ENCODE measurements at places on chromosomes 4 and X.

- no peak for DNase-seq
Observed at GRCh38 chr4:146577111-146577510, 55.4 kb upstream of the SLC10A7 start.

DNA sequence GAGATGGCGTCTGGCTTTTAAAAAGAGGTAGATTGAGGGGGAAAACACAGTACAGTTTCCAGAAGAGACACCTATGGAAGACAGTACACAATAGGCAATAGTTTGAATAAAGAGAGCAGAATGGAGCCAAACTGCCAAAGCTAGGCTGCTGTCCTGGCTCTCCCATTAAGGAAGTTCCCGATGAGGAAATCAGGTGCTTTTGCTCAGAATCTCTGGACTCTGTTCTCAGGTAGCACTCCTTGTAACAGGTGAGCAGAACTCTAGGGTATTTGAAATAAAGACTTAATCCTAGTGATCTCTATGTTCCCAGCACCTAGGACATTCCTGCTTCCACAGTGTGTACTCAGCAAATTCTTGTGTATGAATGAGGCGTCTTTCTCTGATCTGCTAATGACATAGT, 1.6 kb downstream of the EGF start:
- DNase-seq = no peak

DNA sequence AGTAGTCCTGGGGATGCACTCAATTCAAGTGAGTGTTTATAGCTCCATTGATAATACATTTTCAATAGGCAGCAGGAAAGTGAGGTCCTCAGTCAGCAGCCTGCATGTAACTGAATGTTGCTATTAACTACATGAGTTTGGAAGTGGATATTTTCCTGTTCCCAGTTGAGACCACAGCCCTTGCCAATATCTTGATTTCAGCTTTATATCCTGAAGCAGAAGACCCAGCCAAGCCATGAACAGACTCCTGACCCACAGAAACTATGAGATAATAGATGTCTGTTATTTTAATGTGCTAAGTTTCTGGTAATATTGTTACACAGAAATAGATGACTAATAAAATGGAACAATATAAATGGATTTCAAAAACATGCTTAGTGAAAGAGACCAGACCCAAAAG, 63.7 kb downstream of the VSIG4 start:
- DNase-seq = no peak

- no peak for DNase-seq
Observed at GRCh38 chrX:20383477-20383876, 116.8 kb upstream of the RPS6KA3 start.

GRCh38 chr4:13860126-13860525, 232.6 kb upstream of the BOD1L1 start:
- DNase-seq = no peak

- no peak for DNase-seq
Observed at GRCh38 chr4:94152466-94152865, 55.2 kb upstream of the SMARCAD1 start.

DNA sequence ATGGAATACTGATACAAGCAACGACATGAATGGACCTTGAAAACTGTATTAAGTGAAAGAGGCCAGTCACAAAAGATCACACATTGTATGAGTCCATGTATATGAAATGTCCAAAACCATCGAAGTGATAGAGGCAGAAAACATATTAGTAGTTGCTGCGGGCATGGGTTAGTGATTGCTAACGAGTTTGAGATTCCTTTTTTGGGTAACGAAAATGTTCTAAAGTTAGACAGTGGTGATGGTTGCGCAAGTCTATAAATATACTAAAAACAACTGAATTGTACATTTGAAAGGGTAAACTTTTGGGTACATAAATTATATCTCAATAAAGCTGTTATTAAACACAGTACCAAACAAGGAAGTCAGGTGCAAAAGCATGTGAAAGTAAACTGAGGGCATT, 234.5 kb downstream of the FBXW7 start:
- no peak for DNase-seq

- no peak for DNase-seq
Observed at GRCh38 chrX:120144178-120144844, 14.1 kb upstream of the RHOXF2 start.

- DNase-seq = no peak
Observed at GRCh38 chr4:105978684-105979296, 83.5 kb downstream of the NPNT start.

- no peak for DNase-seq
Observed at GRCh38 chrX:40394302-40394701, 186.5 kb upstream of the ATP6AP2 start.

GRCh38 chr4:128517096-128517738, 229.6 kb upstream of the PGRMC2 start:
- no peak for DNase-seq

DNA sequence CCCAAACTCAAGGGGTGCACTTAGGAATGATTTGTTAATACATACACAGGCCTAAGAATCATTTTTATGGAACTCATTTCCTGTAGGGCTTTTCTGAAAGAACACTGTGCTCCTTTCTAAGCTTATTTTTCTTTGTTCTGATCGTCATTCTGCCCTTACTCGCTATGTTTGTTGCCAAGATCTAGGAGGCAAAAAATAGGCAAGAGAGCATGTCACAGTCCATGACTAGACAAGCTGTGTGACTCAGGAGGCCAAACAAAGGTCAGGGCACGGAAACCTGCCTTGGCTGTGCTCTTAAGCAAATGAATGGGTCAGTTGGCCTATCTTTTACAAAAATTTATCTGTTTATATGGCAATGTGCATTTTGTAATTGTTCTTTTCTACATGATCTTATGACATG, 42.5 kb upstream of the C1GALT1C1 start:
- no peak for DNase-seq

GRCh38 chr4:73317092-73317491, 58.5 kb upstream of the ANKRD17 start:
- no peak for DNase-seq

DNA sequence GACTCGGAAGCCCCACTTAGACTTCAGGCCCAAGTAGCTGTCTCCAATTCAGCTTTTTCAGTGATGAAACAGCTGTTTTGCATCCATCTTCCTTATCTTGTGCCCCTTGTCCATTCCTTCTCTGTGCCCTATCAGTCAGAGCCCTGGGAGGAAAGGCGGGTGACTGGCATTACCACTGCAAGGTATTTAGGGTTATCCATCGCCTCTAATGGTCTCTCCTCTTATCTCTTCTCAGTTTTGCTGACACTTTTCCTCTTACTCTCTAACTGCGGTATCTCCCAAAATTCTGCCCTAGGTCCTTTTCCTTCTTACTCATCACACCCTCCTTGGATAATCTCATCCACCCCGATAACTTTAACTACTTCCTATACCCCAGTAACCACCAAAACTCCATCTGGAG, 13.7 kb downstream of the GAB3 start:
- no peak for DNase-seq

DNA sequence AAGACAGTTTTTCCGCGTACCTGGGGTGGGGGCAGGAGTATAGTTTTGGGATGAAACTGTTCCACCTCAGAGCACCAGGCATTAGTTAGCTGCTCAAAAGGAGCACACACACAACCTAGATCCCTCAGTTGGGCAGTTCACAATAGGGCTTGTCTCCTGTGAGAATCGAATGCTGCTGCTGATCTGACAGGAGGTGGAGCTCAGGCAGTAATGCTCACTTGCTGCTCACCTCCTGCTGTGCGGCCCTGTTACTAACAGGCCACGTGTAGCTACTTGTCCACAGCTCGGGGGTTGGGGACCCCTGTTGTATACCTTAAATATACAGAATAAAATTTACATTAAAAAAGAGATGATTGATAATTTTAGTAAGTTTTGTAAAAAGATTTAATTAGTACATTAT, 191.5 kb downstream of the SLC7A11 start:
- no peak for DNase-seq

DNA sequence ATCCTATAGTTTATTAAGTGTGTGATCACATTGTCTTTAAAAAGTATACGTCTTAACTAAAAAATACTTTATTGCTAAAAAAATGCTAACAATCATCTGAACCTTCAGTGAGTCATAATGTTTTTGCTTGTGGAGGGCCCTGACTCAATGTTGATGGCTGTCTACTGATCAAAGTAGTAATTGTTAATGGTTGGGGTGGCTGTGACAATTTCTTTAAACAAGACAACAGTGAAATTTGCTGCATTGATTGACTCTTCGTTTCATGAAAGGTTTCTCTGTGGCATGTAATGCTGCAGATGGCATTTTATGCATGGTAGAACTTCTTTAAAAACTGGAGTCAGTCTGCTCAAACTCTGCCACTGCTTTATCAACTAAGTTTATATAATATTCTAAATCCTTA, 101.4 kb upstream of the IL15 start:
- DNase-seq = no peak

DNA sequence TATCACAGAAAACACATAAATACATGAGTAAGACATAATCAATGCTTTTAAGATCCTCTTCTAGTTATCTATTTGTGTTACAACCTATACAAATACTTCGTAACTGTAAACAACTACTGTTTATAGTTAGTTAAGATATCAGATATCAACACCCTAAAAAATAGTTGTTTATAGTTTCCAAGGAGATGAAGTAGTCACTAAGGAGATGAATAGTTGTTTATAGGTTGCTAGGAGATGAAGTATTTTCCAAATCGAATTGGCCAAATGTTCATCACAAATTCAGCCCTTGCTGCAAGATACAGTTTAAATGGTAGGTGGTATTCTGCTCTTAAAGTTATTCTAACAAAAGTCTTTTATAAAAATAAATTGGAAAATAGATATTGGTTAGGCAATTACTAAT, 618.2 kb upstream of the PCDH10 start:
- DNase-seq = no peak

- peak; percentile 14 for DNase-seq
Observed at GRCh38 chrX:40147126-40147952, 49.6 kb upstream of the BCOR start.

DNA sequence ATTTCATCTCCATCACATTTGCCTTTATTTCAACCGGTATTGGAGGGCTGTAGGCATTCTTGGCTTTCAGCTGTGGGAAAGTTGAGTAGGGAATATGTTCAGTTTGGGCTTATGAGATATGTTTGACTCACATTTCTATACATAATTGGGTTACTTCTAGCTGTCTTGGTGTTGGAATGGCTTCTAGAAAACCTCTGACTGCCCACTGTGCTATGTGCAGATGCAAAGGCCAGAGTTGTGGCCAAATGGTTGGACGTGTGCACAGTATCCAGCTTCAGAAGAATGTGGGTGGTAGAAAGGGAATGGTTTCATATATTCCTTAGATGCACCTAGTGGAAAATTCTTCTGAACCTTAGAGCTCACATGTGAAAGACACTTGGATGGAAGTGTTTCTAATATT, 92.6 kb upstream of the H2AZ1 start:
- DNase-seq = no peak

DNA sequence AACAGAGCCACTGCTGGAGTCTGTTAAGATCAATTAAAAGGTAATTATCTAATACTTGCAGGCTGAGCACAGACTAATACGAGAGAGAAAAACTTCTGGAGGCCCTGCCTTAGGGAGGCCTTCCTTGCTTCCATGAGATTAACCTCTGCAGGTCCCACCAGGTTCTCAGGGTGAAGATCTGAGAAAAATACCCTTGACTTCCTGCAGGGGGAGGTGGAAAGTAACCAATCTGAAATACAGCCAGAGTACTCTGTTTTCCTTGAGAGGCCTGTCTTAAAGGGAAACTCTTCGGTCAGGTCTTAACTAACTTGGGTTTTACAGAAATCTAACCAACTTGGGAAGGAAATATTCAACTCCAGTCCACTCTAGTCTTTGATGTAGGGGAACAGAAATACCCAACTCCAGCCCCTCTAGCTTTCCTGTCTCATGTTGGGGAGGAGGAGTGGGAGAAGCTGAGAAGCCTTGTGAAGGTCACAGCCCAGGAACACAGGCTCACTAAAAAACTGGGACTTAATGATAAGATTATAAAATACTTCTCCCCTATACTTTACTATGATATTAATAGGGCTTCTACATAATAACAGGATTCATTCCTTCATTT, 77.1 kb downstream of the TBCK start:
- peak; percentile 46 for DNase-seq

DNA sequence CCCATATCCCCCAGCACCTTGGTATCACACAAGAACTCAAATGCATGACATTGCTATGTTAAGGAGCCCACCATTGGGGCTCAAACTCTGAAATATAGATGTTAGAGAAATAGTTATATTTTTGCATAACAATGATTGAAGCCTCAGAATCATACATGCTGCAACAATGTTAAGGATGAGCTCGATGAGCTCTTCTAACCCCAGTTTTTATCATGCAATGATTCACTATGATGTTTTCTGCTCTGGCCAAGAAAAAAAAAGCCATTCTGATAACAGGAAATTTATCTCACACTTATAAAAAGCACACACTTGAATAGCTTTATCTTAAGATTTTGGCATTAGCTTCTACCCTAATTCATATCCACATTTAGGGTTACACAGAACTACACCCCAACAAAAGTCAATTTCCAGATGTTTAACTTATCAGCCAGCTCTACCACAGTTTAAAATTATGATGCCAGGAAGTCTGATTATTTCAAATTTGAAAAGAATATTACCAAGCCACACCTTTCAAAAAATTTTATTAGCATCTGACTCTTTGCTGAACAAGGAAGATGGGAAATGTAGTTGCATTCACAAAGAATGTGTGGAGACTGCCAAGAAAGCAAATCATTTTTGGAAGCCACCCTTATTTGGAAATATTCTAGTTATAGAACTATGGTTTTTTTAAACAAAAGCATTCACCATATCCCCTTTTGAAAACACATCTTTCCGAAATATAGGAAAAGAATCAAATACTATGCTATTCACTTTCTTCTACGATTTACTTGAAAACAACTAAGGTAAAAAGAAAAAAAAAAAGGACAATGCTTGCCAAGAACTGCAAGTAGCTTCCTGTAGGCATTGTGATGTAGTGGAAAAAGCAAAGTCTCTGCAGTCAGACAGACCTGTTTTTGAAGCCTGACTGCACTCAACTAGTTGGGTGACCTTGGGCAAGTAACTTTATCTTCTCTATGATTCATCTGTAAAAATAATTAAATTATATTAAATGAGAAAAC, 100.8 kb upstream of the PLS3 start:
- DNase-seq = no peak

DNA sequence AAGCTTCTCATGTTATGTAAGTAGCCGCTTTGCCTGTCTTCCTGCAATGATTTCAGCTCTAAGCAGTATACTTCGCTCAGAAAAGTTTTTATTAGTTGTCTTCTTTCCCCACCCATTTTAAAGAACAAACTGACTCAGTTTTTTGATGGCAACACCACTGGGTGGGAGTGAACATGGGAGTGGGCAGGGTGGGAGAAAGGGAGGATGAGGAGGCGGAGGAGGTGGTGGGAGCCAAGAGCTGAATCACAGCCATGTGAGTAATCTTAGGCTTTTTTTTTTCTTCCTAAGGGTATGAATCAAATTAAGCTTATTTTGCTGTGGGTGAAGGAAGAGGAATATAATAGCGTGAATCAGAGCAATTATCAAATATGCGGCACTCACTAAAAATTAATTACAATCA, 574.3 kb upstream of the DIPK2B start:
- no peak for DNase-seq

GRCh38 chr4:35942092-35942491, 302.2 kb downstream of the ARAP2 start:
- no peak for DNase-seq

Data from endothelial cell (in vitro differentiated cells).